ENCODE measurements at places on chromosomes 3 and 15. TPM values are rescaled to one million over a fixed set of nuclear protein-coding genes. Genes with fewer than 3 reads are reported as not detected.

CCR9 gene
- not detected for total RNA-seq

DNA sequence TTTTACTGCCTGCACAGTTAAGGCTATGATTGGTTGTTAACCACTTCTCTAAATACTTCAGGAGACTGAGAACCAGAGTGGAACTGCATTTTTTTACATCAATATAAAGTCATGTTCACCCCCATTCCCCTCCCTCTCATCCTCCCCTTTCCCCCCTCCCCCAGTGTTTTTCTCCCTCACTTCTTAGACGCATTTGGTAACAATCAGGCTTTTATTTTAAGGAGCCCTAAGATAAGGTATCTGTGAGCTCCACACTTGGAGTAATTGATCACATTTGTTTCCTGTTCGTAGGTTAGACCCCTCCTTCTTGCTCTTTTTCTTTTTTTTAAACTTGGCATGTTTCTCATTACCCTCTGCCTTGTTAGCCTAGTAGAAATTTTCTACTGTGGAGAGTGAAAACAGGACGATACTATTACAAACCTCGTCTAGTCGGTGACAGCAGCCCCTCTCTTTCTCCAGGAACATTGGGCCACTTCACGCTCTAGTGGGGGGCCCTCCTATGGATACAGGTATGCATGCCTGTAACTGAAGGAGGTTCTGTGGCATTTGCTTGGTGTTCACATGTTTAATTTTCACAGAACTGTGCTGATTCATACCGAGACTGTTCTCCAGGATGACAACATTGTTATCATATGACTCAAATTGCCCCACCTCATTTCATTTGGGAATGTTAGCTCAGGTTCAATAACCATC lies 314.4 kb downstream of the MECOM start:
- no peak for DNase-seq

- DNase-seq = no peak
Observed at GRCh38 chr15:45386974-45387373, 8.6 kb upstream of the GATM start.

SYNPR gene
- not detected for total RNA-seq

Data from activated naive CD4-positive, alpha-beta T cell treated with anti-CD3 and anti-CD28 coated beads, Interleukin-2, amount 50 U/mL, for 72 hours (primary cell).